ENCODE measurements at places on chromosomes 3 and 15.
A peak's percentile ranks its signal among the peaks of the same experiment; 100 is the strongest.

GRCh38 chr15:52103217-52104207 is 9.1 kb downstream of the BCL2L10 start:
- DNase-seq = peak; percentile 78

DNA sequence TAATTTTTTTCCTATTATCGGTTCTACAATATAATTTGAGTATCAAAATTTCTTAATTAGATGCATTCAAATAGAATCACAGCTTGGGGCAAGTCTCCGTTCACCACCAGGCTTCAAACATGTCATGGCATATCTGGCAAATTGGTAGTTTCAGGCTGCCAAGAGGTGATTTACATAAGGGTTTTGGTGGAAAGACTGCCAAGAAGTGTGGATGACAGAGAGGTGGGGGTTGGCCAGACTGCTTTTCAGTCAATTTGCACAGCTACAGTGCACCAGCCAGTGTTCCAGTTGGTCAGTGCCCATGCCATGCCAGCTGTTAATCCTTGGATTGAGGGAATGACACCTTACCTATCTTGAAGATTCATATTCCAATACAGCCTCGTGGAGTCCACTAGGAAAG is 8.4 kb upstream of the GSK3B start:
- DNase-seq = no peak

DNA sequence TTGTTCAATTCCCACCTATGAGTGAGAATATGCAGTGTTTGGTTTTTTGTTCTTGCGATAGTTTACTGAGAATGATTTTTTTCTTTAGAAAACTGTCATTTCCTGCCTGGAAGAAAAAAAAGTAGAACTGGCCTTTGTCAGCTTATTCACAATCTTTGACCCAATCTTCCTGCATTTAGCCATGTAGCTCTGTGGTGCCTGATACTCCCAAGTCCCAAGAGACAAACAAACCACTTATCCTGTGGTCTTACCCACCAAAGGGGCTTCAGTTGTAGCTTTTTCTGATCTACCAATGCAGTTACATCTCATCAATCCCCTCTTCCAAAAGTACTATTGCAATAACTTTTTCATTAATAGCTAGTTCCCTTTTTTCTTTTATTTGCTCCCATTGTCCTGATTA is 444.6 kb downstream of the GRM7 start:
- no peak for DNase-seq

DNA sequence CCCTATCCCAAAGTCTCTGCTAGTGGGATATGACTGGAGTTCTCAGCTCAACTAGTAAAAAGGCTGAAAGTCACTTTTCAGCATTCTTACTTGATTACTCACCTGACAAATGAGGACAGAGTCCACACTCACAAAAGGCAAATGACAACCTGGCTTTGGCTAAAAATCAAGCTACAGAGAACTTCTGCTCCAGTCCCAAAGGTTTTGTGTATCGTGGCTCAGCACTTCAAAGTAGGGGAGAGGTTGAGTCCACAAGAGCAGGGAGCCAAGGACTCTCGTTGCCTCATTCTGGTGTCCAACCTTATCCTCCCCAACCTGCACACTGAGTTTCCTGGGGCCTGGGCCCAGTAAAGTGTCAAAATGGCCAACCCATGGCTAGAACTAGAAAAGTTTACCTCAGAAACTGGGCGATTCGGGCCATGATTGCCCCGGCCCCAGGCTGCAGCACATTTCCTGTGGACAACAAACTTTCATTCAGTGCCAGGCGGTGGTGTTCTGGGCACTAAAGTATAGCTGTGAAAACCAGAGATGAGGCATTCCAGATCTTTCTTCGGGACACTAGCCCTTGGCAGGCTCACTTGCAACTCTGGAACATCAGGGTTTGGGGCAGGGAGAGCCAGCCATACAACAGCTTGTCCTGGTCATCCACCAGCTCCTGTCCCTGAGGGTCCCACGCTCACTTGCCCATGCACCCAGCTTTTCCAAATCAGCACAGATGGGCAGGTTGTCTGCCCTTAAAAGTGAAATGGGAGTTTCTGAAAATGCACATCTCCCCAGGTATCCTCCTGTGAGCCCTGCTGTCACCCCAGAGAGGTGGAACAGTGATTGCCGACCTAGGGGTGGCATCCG is 3.1 kb downstream of the ACAA1 start:
- no peak for DNase-seq

GRCh38 chr3:155876037-155876436 is 5.6 kb downstream of the GMPS start:
- DNase-seq = no peak

GRCh38 chr15:64985366-64986033 is 4.2 kb downstream of the SPG21 start:
- DNase-seq = no peak

DNA sequence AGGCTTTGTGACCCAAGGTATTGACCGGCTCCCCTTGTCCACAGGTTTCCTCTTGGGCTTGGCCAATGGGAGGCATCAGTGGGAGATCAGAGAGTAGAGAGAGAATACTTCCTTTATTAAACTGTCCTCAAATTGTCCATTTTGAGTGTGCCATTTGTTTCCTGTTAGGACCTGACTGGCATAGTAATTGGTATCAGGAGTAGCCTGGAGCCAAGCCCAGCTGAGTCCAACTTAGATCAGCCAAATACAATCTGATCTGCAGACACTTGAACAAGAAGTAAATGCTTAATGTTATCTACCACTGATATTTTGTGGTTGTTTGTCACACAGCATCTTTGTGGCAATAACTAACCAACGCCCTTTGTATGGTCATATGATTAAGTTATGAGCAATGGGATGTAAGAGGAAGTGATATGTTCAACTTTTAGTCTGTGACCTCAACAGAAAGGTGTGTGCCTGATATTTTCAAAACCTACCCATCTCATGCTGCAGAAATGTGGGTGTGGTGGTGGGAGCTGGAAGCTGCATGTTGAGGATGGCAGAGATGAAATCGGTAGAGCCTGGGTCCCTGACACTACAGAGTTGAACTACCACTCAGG is 13.3 kb downstream of the MYD88 start:
- DNase-seq = no peak

DNA sequence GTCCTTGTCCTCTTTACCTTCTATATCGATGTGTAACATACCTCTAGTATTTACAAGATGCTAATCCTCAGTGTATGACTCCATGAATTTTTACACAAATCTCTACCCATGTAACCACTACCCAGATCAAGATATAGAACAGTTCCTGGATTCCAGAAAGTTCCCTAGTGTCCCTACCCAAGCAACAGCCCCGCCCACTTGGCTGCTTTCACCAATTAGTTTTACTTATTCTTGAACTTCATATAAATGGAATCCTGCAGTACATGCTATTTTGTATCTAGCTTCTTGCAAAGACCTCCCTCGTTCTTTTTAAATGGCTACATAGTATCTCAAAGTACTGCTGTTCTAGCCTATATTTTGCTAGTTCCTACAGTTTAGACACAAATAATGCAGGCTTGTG is 33.0 kb downstream of the CD276 start:
- no peak for DNase-seq

- DNase-seq = no peak
Measured at GRCh38 chr15:65405791-65406423, 16.8 kb downstream of the IGDCC4 start.

DNA sequence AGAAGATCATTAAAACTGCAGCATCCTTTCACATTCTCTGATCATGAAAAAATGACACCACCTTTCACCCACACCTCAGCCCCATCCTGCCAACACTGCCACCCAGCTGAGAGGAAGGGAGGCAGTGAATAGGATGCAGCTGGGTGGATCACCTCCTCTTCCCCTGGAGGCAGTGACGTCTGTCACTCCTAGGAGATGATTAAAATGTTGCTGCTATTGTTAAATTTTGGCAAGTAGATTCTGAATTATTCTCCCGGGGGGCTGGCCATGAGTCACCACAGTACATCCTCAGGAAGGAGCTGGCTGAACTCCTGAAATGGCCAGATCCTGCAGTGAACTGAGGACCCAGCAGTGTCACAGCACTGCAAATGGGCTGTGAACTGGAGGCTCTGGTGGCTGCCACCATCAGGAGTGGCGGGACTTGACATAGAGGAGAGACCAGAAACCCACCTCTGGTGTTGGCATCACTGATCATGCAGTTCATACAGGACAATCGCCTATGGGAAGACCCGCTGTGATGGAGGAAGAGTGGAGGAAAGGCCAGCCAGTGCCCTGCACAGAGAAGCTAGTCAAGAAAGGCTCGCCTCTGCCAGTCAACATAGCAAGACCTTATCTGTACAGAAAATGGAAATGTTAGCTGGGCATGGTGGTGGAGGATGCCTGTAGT is 199.1 kb downstream of the FAM43A start:
- no peak for DNase-seq

GRCh38 chr15:43908516-43909050 is 81.8 kb downstream of the WDR76 start:
- no peak for DNase-seq

GRCh38 chr15:66698318-66698961 is 3.6 kb upstream of the SMAD6 start:
- DNase-seq = no peak

- no peak for DNase-seq
Measured at GRCh38 chr3:178384321-178385230, 151.7 kb upstream of the KCNMB2 start.

DNA sequence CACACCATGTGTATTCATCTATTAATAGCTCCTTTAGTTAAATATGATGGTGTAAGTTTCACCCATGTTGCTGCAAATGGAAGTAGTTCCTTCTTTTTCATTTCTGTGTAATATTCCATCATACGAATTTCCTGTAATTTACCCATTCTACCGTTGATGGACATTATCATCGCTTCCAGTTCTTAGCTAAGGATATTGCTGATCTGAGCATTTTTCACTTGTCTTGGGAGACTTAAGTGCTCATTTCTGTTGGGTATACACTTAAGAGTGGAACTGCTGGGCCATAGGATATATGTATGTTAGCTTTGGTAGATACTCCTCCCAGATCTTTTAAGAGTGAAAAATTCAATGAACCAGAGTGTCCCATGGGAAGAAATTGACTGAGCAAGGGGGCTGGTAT is 11.0 kb downstream of the PLIN1 start:
- no peak for DNase-seq

DNA sequence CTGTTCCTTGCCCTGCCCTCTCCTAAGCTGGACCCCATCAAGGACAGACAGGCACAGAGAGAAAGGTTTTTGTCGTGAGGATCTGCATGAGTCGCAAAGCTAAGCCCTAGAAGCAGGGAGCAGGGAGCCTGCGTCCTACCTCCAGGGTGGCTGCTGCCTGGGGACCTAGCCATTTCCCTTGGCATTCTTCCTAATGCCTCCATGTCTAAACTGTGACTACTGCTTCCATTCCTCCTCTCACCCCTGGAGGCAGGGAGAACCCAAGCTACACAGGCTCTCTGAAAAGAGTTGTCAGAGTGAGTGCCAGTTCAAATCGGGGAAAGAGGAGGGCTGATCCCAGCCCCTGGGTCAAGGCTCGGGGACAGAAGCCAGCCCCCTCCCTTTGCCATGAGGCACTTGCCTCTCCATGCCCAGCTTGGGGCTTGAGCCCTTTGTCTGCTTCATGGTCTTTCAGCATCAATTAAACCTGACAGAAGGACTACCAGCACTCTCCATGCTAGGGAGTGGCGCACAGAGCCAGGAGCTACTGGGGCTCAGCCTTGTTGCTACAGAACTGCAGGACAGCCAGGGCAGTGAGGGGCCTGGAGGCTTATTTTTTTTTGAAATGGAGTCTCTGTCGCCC is 2.4 kb downstream of the GCHFR start:
- no peak for DNase-seq

DNA sequence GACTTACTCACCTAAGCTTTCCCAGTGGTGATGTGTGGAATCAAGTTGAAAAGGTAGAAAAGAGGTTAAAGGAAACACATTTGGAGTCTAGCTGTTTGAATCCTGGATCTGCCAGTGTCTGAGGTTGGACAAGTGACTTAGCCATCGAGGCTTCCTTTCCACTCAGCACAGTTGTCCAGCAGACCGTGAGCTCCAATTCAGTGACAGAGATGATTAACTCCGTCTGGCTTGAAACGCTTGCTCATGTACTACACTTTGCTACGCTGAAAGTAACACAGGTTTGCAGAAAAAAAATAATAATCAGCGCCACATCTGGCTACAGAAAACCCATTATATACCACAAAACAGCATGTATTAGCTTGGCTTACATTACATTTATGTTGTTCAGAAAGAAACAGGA is 364.9 kb upstream of the MCTP2 start:
- no peak for DNase-seq

DNA sequence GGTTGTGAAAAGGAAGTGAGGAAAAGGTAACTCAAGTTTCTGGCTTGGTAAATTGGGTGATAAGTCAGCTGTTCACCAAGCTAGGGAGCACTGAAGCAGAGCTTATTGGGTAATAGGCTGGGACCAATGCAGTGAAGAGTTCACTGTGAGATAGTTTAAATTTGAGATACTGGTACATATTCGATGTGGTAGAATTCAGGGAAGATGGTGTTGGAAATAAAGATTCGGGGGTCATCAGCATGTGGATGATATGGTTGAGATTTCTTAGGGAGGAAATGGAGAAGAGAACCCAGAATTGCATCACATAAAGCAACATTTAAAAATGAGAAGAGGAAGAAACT is 16.9 kb downstream of the MME start:
- DNase-seq = no peak

GRCh38 chr15:66045542-66045941 is 176.3 kb downstream of the RAB11A start:
- DNase-seq = no peak

DNA sequence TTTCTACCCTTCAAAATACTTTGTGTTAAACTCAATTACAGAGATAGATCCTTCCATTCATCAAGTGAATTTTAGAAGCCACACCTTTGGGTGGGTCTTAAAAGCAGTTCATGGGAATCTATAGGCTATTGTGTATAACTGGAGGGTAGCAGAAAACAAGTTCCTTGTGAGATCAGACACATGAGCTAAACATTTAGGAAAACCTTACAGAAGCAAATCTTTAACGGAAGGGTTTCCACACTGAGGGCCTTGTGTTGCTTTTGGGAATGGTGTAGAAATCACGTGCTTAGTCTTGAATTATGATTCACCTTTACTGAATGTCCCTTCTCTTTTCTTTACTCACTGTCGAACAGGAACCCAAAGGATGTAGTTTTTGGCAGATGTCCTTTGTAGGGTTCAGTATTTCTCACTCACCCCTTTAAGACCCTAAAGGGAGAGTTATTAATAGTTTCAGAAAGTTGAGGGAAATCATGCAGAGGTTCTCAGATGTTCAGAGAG is 257.3 kb upstream of the CTDSPL start:
- DNase-seq = no peak

DNA sequence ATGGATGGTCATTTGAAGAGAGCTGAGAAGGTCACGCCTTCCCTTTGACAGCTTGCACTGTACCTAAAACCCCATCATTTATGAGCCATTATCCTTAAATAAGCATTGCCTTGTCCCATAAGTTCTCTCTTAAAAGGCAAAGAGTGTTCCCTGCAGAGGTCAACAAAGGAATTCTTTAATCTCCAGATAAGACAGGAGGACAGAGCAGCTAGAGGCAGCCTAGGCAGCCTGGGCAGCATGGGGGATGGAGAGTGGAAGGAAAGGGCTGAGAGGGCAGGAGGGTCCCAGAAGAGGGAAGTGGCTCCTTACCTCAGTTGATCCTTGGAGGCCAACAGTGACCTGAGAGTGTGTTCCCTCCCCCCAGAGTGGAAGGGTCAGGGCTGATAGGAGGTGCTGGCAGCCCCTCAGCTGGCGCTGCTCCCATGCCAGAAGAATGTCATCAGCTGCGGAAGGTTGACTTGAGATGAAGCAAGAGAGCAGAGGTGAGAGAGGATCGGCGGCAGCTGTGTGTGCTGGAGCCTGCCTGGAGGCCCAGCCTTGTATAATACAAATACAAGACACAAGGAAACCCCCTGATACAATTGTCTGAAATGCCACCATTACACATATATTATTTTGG is 12.8 kb downstream of the KBTBD13 start:
- DNase-seq = no peak

GRCh38 chr3:69051756-69052471 is at the start of gene TMF1:
Gene TMF1, minus strand, starts transcription at chr3:69052333. Its CDS starts 247 bp downstream, at chr3:69052086.
- peak; percentile 88 for DNase-seq

GRCh38 chr3:197465197-197465995 is 90.4 kb downstream of the BDH1 start:
- no peak for DNase-seq

Measured in GM13977 (cell line).